ENCODE measurements at places on chromosomes 1 and 21.

DNA sequence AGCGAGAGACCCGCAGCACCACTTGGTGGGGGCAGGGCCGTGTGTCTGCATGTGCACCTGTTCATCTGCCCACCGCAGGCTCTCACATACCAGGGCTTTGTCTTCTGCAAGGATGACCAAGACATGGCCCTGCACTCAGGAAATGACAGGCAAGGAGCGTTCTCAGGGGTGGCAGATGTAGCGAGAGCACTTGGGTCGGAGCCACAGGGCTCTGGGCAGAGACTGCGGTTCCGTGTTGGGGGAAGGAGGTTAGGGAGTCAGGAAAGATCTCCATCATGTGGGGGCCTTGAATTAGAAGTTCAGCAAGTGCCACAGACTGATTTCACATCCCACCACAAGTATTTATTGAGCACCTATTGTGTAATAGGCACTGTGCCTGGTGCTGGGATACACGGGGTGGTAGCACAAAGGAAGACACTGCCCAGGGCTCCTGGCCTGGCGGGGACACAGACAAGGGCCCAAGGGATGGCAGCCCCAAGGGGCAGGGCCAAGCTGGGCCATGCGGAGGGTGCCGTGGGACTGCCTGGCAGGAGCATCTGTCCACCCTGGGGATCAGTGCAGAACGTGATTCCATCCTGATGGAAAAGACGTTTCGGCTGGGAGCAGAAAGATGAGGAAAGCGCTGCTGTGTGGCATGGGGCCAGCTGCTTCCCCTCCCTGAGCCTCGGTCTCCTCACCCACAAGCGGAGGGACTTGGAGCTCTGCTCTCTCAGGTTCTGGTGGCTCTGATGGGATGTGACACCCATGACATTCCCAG, 11.4 kb upstream of the SPSB1 start:
- DNase-seq = no peak

DNA sequence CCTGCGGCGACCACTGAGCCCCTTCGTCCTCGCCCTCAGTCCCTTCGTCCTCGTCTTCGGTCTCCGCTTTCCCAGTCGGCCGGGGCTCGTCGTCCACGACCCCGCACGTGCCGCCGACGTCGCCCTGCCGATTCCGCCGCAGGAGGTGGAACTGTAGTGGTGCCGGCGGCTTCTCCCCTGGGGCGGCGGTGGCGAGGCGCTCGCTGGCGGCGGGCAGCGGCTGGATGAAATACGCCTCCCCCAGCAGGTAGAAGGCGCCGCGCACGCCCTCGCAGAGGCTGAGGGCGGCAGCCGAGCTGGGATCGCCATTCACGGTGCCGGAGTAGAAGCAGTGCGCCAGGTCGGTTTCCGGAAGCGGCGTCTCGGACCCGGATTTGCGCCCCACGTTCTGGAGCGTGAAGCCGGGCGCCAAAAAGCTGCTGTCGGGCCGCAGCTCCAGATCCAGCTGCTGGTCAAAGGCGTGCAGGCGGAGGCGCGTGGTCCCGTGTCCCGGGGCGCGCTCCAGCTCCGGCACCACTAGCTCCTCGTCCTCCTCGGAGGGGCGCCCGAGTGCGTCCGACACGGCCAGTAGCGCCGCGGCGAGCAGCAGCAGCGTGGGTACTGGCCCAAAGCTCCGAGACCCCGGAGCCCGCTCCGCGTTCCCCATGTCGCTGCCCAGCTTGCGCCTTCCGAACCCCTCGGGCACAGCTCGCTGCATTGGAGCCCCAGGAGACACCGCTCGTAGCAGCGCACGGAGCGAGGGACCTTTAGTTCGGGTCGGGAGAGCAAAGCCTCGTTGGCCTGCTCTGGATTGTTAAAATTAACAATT, 747 bp downstream of the ADAMTS1 start:
- DNase-seq = peak; percentile 60

GRCh38 chr1:156822680-156823079, 6.0 kb upstream of the SH2D2A start:
- DNase-seq = no peak

- DNase-seq = no peak
Observed at GRCh38 chr1:204453141-204453772, 41.3 kb downstream of the PIK3C2B start.

DNA sequence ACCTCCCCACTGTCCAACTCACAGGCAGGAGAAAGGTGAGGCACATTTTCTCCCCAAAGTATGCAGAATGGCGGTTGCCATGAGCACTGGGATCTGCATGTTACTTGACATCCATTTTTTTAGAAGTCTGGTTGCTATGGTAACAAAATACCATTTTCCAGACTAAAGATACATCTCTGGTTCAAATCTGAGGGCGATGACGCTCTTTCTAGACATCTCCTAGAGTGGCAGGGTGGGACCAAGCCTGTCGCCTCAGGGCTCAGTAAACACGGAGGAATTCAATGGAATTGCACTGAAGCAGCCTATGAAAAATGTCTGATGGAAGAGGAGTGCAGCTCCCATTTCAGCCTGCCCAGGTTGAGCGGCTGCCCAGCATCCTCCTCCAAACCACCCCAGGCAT, 21.5 kb upstream of the FAM43B start:
- no peak for DNase-seq

DNA sequence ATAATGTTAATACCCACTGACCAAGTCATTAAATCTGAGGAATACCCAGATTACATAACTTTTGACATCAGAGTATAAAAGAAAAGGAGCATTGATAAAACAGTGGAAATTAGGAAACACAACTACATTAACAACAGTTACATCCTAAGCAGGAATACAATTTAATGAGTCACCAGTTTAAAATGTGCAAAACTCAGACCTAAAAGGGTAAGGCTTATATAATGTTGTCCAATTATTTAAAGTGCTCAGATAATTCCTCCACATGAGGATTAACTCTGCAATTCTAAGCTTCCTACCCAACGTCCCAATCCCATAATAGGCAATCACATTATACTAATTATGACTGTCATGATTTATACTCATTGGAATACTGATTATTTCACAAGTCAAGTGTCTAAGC, 50.5 kb downstream of the ABL2 start:
- DNase-seq = no peak

DNA sequence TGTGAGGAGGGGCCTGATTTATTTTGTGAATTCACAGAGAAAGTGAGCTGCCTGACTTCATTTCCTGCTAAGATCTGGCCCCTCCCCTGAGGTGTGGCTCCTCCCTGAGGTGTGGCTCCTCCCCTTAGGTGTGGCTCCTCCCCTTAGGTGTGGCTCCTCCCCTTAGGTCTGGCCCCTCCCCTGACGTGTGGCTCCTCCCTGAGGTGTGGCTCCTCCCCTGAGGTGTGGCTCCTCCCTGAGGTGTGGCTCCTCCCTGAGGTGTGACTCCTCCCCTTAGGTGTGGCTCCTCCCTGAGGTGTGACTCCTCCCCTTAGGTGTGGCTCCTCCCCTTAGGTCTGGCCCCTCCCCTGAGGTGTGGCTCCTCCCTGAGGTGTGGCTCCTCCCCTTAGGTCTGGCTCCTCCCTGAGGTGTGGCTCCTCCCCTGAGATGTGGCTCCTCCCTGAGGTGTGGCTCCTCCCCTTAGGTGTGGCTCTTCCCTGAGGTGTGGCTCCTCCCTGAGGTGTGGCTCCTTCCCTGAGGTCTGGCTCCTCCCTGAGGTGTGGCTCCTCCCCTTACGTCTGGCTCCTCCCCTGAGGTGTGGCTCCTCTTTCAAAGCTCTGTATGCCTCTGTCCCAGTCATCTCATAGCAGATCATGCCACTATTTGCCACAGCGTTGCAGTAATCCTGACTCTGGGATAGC, 26.9 kb upstream of the LRRC3 start:
- peak; percentile 98 for DNase-seq

DNA sequence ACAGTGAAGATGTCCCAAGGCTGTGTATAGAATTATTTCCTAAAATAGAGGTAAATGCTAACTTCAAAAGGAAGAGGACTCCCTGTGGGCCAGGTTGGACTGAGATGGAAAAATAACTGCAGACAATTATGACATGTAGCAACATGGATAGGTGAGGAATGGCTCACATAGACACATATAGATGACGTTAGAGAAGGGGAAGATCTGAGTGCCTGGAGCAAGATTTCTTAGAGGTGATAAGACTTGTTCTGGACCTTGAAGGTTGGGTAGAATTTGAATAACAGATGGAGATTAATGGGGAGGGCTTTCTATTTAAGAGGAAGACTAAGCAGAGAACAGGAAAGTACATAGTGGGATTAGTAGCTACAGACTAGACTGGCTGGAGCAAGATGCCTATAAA, 76.9 kb downstream of the C1orf21 start:
- DNase-seq = no peak

GRCh38 chr1:61637470-61637869, 87.5 kb downstream of the TM2D1 start:
- DNase-seq = no peak

DNA sequence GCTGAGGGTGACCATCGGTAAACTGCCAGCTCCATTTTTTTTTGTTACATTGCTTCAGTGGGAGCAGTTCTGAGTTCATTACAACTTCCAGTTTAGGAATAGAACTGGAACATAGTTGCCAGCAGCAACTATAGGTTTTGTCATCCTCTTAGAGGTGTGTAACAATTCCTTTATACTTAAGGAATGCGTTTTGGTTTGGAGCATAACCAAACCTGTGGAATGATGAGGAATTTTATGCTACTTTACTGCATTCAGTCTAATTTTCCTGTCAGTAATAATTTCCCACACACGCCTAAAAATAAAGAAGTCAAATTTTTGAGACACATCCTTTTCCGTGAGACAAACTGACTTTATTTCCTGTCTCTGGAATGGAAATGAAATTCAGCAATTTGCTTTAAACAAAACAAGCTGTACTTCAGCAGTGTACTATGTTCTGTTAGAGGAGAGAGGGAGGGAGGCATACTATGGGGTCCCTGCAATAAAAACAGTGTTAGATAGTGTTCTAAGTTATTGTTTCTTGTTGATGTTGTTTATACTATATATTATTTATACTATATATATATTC, 4.8 kb upstream of the AMPD1 start:
- DNase-seq = no peak

DNA sequence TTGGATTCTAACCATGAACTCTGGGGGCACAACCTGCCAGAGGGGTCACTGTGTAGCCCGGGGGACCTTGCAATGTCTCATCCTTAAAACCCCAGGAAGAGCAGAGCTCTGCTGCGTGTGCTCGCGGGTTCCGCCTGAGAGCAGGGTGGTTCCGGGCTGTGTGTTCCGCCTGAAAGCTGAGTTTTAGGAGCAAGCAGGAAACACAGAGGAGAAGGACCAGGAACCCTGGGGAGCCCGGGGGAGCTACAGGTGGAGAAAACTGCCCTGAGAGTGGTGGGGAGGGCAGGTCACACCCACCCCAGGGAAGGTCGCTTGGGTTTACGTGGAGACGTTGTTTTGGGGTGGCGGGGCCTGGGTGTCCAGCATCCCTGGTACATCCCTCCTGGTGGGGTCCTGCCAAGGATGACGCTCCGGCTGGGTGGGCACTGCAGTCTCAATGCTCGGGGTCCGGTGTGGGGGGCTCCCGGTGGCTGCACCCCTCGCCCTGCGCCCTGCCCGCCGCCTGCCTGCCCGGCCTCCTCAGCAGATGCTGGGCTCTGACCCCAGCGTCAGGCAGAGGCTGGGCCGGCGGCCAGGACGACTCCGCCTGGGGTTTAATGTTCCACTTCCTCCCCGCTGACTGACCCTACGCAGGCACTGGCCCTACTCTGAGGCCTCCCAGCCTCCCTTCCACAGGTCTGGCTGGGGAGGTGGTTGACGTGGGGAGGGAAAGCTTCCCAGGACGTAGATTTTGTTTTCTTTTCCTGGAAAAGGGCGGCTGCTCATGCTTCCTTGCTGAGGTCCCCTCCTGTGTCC, 17.3 kb upstream of the C1orf159 start:
- no peak for DNase-seq

- DNase-seq = no peak
Observed at GRCh38 chr1:11051781-11052511, 4.9 kb upstream of the MASP2 start.

DNA sequence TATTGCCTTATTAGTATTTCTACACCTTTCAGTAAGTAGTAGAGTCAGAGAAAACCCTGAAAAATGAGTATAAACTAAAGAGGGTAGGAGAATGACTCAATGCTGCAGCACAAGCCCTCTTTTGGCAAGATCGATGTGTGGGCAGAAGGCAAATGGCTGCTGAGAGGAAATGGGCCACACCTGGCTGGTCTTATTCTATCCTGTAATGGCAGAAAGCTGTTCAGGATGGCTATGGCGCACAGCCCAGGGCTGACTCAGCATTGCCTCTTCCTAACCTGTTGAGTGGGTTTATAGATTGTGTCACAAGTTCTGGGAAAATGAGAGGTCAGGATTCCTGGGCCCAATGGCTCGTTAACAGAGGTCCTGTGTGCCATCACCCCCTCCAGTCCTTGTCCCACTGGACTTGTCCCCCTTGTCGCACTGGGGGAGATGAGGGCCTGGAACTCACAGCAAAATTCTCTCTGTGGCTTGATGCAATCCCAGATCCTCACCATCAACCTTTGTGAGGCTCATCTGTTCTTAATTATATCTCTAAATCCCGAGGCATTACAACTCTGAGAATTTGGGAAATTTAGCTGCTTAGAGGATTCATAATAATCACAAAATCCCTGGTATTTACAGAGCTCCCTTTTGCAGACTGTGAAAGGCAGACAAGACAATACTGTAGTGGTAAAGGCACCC, 13.2 kb downstream of the HMGB4 start:
- no peak for DNase-seq

DNA sequence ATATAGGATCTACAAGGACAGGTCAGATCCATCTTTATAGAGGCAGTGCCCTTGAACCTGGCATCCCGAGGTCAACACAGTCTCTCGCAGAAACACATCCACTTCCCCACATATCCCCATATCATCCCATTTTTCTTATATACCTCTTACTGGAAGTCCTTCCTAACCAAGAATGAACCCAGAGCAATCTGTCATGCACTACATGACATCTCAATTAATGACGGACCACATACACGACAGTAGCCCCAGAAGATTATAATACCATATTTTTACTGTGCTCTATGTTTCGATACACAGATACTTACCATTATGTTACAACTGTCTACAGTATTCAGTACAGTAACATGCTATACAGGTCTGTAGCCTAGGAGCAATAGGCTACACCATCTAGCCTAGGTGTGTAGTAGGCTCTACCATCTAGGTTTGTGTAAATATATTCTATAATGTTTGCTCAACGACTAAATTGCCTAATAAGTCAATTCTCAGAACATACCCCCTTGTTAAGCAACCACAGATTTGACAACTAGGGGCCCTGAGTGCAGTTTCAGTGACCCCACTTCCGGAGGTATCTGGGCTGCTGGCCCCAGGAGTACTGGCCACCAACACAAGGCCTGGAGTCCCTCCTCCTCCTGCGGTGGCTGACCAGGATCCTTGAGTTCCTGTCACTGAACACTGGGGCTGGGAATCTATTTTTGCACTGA, 28.1 kb downstream of the PTPN14 start:
- DNase-seq = no peak
